ENCODE measurements at places on chromosomes 5 and 9.

DNA sequence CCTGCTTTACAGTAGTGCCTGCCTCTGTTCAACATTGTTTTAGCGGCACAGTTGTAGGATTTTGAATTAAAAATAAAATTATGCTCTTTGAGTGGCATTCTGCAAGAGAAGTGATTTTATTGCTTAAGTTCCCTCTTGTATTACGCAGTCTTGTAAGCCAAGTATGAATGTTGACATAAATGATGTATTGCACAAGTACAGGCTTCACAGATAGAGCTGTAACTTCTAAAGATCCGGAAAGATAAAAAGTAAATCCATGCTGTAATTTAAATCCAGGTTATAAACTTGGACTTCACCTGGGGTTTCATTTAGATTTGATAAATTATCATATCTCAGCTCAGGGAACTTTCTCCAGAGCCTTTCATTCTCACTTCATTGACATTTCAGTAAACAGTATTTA, 1114.7 kb downstream of the PTPRD start:
- DNase-seq = no peak

DNA sequence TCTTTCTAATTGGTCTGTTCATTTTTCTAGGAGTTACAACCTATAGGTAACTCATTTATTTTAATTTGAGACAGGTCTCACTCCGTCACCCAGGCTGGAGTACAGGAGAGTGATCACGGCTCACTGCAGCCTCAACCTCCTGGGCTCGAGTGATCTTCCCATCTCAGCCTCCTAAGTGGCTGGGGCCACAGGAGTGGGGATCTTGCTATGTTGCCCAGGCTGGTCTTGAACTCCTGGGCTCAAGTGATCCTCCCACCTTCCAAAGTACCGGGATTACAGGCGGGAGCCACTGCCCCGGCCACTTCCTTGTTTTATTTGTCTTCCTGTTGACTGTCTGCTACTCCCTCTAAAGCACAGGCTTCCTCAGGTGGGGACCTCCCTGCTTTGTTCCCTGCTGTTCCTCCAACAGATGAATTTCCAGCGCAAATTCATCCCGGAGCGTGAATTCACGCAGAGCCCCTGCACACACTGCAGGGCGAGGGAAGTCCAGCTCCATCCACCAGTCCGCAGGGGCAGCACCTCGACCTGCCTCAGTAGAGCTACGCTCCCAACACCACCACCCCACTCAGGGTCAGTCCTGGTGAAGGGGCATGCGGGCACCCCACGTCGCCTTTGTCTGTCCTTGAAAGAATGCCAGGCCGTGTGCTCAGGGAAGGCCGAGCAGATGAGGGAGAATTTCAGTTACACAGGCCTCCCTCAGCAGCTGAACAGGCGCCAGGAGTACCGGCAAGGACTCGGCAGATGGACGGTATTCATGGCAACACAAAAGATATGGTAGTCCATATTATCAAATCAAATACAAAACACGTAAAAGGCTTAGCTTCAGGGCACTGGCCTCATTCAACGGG, 6.3 kb downstream of the QSOX2 start:
- DNase-seq = no peak

DNA sequence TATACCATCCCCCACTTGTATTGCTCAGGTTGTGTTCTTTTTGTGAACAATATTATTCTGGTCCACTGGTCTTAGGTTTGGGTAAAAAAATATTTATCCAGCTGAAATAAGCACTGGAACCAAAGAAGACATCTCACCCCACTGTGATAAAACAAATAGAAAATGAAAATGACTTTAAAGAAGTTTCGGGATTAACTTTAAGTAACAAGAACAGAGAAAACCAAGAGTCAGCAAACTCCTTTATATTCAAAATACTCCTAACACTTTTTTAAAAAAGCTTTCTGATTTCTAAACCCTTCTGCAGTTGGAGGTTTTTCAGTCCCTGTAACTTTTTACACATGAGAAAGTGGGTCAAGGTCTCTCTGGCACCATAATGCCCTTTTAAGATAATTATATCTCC, 273.9 kb upstream of the CDH10 start:
- no peak for DNase-seq

- no peak for DNase-seq
These were observed 65.8 kb upstream of the PLPP6 start for GRCh38 chr9:4596165-4596922.

- DNase-seq = no peak
These were observed 161.4 kb downstream of the GIN1 start for GRCh38 chr5:102958481-102959011.

- DNase-seq = no peak
These were observed 27.0 kb downstream of the C5 start for GRCh38 chr9:121023064-121023463.

DNA sequence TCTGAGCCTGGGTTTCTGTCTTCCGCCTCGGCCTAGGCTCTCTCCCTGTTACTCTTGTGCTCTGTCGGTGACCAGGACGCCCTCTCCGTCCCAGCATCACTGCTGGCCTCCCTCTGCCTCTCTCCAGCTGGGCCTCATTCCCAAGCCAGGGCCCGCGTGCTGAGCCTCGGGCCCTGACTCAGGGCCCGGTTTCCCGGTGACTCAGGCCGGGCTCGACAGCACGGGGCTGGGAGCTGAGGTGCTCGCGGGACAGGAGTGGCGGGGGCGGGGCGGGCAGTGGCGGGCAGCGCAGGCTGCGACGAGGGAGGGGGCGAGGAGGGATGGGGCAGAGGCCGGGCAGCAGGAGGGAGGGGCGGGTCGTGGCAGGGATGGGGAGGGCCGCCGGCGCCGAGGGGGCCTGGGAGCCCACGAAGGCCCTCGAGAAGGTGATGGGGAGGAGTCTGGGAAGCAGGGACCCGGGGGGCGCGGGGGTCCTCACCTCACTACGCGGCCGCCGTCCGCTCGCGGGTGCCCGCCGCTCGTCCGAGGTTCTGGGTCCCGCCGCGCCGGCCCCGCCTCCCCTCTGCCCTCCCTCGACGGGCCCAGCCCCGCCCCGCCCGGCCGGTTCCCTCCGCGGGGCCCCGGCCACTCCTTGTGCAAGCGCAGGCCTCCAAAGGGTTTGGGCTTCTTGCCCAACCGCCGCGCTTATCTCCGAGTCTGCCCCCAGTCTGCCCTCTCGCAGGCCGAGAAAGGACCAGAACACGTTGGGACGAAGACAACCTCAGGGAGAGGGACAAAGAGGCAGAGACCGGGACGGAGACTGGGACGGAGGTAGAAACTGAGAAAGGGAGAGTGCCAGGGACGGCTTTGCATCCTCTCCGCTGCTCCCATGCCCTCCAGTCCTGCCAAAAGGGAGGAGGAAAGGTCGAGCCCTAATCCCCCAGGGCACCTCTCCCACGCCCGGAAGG, at the start of gene ARAP3:
TSS of gene ARAP3 (minus strand) at position 536 of the 947 bp plus-strand sequence. CDS start 1,744 bp downstream, outside the sequence.
- DNase-seq = no peak

- no peak for DNase-seq
These were observed 72.3 kb downstream of the DROSHA start for GRCh38 chr5:31459594-31459993.

- DNase-seq = no peak
These were observed 16.6 kb downstream of the PTGR1 start for GRCh38 chr9:111582888-111583287.

GRCh38 chr9:18398038-18398437, 75.9 kb upstream of the ADAMTSL1 start:
- DNase-seq = no peak

DNA sequence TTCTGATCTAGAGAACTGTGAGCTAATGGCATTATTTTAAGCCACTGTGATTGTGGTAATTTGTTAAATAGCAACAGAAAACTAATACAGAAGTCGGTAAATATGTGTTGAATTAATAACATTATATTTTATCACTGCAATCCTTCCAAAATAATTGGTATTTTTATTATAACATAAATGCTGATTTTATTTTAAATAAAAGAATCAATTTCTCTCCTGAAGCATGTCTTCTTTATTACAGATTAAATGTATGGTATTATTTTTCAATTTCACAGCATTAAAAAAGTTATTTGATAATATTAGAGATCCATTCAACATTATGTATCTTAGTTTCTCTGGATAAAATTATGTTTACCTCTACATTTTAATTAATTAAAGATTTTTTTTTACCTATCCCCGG, 165.5 kb upstream of the EDIL3 start:
- DNase-seq = no peak

GRCh38 chr9:68825762-68826472, 120.9 kb downstream of the PIP5K1B start:
- no peak for DNase-seq

DNA sequence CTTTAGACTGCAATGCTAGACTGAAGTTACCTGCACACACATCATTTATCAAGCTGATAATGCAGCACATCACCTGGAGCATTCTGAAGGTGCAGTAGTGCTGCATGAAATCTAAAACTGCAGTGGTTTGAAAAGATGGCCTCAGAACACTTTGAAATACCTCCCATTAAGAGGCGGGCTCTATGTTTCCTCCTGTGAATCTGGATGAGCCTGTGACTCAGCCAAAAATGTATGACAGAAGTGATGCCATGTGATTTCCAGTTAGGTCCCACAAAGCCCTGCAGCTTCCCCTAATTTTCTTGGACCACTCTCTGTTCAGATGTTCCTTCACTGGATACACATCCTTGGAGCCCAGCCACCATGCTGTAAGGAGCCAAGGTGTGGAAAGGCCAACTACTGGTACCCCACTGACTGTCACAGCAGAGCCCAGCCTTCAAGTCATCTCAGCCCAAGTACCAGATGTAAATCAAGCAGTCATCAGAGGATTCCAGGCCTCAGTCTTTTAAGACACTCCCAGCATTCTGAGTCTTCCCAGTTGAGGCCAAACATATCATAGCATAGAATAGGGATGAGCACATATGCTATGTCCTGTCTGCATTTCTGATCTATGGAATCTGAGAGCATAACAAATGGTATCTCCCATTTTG, 27.2 kb upstream of the DEPDC1B start:
- DNase-seq = no peak

DNA sequence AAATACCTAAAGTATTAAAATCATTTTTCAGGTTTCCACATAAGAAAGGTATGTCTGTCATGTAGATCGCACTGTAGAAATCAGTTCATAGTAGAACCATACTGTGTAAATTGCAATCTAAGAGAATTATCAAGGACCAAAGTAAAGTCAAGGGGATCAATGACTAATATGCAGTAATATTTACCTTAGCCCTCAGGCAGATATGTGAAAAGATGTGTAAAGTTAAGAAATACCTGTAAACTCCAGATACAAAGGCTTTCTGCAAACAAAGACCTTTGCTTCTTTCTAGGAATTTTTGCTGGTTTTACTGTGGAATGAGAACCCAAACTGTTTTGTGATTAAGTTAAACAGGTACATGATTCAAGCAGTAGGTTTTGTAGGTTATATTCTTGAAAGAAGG, 11.6 kb downstream of the POLK start:
- no peak for DNase-seq

GRCh38 chr5:160438316-160439204, 16.9 kb downstream of the PTTG1 start:
- DNase-seq = peak; percentile 23

DNA sequence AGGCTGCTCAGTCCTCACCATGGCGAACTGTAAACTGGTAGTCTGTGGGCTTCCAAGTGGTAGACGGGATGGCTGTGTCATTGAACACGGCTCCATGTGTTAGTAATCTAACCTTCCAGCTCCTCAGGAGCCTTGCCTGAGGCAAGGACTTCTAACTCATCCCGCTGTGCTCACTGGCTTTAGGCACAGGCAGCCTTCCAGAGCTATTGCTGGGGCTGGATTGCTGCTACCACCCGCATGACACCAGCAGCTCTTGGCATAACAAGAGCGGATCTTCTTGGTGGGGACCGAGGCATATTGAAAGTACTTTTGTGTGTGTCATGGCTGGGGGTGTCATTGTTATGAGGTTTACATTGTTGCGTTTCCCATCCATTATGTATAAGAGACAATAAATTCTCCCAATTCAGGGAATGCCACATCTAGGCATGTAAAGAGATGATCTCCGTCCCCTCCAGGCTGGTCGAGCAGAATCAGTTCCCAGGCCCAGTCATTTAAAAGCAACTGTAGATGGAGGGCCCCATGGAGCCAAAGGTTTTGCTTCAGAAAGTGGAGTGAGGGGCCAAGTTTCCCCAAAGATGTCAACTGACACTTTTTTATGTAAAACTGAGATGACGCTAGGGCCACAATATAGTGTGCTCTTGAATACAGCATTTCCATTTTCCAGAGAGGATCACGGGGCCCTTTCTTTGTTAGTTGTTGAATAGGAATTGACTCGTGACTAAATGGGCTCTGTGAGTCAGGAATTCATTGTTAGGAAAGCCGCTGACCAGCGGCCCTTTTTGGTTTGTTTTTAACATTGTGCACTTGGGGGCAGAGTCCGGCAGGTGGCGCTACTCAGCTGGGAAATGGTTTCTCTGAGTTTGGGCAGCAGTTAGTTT, 759.5 kb downstream of the TAF11L14 start:
- peak; percentile 1 for DNase-seq

- no peak for DNase-seq
These were observed 182 bp downstream of the SCAMP1 start for GRCh38 chr5:78360674-78360923.
